ENCODE measurements at places on chromosomes 2 and 18.

- DNase-seq: no peak
These were observed 36.4 kb upstream of the ZCCHC2 start for GRCh38 chr18:62486290-62486964.

GRCh38 chr2:207281436-207281835, 115.7 kb upstream of the KLF7 start:
- no peak for DNase-seq

- no peak for DNase-seq
These were observed 269.5 kb downstream of the NEDD4L start for GRCh38 chr18:58313491-58314032.

GRCh38 chr2:85619617-85620016, 3.6 kb downstream of the USP39 start:
- no peak for DNase-seq

- no peak for DNase-seq
These were observed 478.8 kb downstream of the PLCL1 start for GRCh38 chr2:198283146-198283545.

GRCh38 chr2:22729466-22729865, 655.5 kb upstream of the KLHL29 start:
- no peak for DNase-seq

GRCh38 chr2:181104512-181105115, 124.2 kb downstream of the UBE2E3 start:
- no peak for DNase-seq

DNA sequence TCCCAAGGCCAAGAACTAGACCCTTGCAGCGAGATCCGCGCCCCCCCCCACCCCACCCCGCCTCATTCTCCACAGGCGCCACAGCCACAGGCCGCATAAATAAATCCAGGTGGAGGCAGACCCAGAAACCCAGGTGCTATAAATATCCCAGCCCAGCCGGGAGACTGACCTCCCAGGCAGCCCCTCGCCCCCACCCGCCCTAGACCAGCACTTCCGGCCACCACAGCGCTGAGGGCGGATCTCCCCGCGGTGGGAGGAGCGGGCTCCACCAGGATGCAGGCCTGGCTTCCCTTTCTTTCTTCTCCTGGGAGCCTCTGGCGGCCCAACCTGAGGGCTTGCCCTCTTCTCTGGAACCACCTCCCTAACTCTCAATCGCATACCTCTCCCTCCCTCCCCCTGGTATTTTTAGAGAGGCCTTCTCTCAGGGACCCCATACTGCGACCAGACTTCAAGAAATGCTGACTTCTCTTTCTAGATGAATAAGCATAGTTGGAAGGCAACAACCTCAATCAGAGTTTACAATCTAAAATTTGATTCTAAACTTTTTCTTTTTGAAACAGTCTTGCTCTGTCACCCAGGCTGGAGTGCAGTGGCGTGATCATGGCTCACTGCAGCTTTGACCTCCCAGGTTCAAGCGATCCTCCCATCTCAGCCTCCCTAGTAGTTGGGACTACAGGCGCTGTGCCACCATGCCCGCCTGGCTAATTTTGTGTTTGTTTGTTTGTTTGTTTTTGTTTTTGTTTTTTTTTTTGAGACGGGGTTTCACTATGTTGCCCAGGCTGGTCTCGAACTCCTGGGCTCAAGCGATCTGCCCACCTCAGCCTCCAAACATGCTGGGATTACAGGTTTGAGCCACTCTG, 55.0 kb downstream of the PKDCC start:
- DNase-seq: no peak

DNA sequence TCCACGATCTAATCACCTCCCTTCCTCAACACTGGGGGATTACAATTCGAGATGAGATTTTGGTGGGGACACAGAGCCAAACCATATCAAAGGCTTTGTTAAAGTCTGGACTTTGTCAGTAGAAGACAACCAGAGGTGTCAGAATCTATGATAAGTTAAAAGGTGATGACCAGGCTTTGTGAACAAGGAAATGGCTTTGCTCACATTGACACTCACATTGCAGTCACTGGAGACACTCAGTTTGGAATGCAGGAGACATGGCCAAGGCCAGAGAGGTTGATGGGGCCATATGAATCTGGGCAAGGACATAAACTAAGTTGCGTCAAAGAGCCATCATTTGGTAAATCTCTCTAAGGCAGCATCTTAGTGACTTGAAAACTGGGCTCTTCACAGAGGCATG, 678.2 kb upstream of the FSHR start:
- DNase-seq: no peak

DNA sequence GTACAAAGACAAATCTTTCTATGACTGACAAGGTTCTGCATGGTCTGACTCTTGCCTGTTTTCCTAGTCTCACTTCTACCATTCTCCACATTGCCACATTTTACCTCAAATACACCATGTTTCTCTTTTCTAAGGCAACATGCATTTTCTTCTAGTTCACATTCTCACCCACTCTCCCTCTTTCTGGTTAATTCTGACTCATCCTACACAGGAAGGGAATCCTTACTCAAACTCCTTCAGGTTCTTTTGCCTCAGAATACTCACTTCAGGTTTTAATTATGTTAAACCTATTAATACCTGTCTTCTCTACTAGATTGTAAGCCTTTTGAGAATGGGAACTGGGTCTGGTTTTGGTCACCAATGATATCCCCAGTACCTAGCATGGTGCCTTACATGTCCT, 47.2 kb downstream of the MAP2 start:
- DNase-seq: no peak

DNA sequence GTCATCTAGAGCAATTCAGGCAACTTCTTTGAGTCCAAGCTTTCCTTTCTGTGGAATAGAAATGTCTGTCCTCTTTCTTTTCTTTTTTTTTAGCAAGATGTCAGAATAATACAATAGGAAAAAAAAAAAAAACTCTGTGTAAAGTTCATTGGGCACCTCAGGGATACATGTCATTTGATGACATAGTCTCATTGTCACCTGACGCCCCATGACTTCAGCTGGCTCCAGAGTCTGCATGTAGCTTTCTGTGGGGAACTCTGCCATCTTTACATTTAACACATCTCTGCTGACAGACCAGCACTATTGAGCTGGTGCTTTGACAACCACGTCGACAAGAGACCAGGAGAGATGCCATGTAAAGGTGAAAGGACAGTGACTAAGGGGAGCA, 172.5 kb upstream of the KLF7 start:
- DNase-seq: no peak

DNA sequence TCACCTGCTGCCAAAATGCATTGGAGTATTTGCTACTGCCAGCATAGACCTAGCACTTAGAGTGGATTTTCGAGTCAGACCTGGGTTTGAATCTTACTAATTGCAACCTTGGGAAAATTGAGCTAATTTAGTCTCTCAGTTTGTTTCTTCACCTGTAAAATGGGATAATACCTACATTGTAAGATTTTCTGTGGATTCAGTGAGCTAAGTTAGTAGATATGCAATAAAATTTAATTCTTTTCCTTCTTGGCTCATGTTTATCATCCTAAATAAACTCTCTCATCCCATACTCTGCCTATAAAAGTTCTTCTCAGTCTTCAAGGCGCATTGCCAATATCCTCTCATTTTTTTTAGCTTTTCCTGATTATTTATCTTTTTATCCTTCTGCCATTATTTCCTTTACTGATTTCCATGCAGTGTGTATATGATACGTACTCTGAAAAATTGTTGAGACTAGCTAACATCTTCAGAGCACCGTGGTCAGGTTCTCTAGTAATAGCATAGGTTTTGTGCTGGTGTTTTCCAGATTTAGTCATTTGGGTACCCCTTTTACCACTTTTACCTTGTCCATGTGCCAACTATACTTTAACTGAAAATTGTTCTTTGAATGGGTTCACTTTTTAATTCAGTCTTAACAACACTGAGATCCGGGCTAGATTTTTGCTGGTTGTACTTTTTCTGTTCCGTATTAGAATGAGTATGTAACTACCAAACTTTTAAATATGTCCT, 7.3 kb downstream of the CEP192 start:
- no peak for DNase-seq

DNA sequence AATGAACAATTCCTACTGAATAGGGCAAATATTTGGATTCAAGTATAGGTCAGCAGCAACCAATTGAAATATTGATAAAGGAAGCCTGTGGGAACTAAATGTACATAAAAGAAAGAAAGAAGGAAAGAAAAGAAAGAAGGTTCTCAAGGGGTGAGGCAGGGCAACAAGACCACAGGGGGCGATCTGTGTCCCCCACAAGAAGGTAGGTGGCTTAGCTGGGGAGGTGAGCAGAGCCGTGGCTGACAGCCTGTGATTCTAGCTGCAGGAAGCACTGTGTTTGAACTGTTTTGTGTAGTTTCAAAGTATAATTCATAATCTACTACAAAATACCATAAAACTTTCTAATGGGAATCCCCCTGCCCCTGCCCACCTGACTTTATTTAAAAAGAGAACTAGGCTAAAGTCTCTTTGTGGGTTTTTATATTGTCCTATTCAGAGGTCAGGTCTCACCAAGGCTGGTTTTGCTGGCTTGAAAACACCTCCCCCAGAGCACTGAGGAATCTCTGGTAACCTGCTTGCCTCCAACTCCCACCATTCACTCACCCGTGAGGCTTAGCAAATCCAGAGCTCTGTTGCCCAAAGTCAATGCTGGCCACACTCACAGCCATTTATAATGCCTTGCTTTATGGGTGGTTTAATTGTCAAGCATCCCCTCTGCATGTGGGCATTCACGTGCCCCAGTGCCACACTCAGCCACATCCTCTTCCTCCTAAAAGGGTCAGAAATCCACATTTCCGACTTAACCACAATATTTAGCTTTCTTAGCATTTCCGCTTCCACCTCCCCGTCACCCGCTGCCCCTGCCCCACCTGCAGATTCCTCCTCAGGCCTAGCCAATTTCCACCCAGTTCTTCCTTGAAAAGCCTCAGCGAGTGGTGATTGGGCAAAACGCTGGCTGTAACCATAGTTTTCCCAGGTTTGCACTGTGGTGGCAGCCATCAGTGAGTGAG, 36.4 kb upstream of the LMAN1 start:
- DNase-seq: no peak

DNA sequence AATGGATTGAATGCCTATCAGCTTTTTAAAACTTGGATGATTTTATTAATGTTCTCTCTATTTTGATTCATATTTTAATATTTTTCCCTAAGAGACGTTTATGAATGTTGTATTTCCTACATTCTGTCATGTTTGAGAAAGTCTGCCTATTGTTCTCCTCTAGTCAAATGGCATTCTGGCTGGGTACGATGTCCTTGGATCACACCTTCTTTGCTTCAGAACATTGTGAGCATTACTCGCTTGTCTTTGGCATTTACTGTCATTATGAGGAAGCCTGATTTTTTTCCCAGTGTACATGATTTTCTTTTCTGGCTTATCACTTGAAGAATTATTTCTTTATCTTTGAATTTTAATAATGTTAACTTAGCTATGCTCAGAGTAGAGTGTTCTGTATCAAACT, 78.4 kb downstream of the CDC42EP3 start:
- DNase-seq: no peak

GRCh38 chr2:107428781-107429180, 397.9 kb upstream of the RGPD4 start:
- DNase-seq: no peak

GRCh38 chr2:241641631-241642030, 4.1 kb downstream of the ATG4B start:
- no peak for DNase-seq

DNA sequence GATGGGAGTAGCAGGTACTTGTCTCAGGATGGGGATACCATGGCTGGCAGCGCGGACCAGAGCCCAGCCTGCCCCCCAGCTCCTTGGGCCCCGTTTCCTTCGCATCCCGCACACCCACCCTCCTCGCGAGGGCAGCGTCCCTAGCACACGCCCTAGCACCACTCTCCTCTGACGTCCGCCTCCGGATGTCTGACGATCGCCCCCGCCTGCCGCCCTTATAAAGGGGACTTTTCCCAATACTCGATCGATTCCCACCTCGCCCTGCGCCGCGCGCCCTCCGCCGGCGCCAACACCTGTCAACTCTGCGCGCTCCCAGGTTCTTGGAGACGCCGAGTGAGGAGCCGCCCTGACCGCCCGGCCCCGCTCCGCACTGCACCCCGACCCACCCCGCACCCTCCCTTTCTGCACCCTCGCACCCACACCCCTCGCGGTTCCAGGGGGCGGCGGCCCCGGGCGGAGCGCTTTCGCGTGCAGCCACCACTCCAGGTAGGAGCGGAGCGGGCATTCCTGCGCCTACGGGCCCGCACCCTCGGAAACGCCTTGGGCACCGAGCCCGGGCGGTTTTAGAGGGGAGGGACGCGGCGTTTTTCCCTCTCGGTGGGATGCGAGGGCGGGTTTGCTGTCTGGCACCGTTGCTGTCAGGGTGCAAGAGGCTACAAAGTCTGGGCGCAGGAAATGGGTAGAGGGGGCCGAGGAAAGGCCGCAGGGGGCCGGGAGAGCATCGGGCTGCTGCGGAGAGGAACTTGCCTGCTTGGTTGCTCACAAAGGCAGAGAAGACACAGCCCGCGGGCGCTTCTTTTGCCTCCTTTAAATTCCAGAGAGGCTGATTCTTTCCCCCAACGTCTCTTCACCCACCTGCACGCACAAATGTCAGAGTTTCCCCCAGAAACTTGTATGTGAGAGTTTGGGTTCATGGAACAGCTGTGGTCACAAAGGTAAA, at the start of gene SLC5A7:
Gene SLC5A7, plus strand, starts transcription at position 247 of the 940 bp plus-strand sequence. CDS start 1,632 bp downstream, outside the sequence.
- no peak for DNase-seq

DNA sequence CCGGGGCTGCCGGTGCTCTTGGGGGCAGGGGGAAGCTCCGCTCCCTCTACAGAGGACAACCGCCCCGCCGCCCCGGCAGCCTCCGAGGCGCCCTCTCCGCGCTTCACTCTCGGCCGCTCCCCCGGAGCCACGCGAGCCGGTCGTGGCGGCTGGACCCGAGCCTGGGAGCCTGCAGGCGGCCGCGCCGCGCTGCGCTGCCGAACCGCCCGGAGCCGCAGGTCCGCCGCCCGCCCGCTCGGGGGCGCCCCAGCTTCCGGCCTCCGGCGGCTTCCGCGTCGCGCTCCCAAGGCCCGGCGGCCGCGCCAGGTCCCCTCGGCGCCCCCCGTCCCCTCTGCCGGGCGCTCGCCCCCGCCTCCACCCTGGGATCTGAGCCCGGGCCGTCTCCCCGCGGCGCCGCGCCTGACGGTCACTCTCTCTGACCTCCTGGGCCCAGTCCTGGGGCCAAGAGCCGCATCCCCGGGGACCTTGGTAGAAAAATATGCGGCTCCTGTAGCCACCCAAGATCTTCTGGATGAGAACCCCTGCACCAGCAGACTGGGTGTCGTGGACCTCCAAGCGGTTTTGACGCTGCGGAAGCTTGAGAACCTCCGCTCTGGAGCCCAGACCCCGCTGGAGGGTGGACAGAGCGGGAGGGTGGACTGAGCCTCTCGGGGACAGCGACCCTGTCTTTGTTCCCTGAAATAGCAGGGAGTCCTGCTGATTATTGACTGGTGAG, 44.3 kb downstream of the SERTAD2 start:
- peak; percentile 32 for DNase-seq

DNA sequence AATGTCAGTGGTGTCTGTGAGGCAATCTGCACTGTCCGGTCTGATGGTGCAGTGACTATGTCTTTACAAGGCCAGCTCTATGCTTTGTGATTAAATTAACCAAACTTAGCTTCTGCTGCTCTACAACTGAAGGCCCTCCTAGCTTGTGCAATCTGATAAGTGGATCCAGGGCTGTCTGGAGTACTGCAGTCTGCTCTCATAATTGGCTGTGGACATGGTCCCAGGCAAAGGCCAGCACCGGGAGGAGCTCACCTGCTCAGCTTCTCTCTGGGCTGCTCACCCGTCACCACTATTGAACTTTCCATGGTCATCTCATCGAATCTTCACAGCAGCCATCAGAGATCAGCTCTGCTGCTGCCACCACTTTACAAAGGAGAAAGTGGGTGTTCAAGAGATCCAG, 13.0 kb upstream of the APCDD1 start:
- DNase-seq: no peak

Data from stimulated activated CD8-positive, alpha-beta memory T cell treated with anti-CD3 and anti-CD28 coated beads, Interleukin-4, amount 100 ng/mL, for 1 hour (primary cell).